ENCODE measurements at places on chromosomes 3 and 15. TPM values are rescaled to one million over a fixed set of nuclear protein-coding genes. Genes with fewer than 3 reads are reported as not detected.
A peak's percentile ranks its signal among the peaks of the same experiment; 100 is the strongest.

GRCh38 chr3:126018545-126018944 is 49.6 kb downstream of the ROPN1B start:
- peaks cover 53% of the 10 kb centered on the region for H3K36me3 ChIP-seq
- no peaks in the 10 kb centered on the region for H3K27me3 ChIP-seq
- H3K27ac ChIP-seq: no peak overlapping the region
- no peak overlapping the region for H3K4me3 ChIP-seq
- no peak for DNase-seq

- H3K27me3 ChIP-seq: no peaks in the 10 kb centered on the region
- no peaks in the 10 kb centered on the region for H3K4me1 ChIP-seq
- no peak overlapping the region for H3K4me3 ChIP-seq
- H3K27ac ChIP-seq: no peak overlapping the region
- no peaks in the 10 kb centered on the region for H3K36me3 ChIP-seq
- DNase-seq: no peak
Observed at GRCh38 chr3:39639344-39640236, 169.8 kb upstream of the MYRIP start.

GRCh38 chr3:190680691-190681090 is 166.8 kb downstream of the IL1RAP start:
- H3K27me3 ChIP-seq: no peaks in the 10 kb centered on the region
- H3K36me3 ChIP-seq: no peaks in the 10 kb centered on the region
- no peaks in the 10 kb centered on the region for H3K4me1 ChIP-seq
- no peak for DNase-seq

DNA sequence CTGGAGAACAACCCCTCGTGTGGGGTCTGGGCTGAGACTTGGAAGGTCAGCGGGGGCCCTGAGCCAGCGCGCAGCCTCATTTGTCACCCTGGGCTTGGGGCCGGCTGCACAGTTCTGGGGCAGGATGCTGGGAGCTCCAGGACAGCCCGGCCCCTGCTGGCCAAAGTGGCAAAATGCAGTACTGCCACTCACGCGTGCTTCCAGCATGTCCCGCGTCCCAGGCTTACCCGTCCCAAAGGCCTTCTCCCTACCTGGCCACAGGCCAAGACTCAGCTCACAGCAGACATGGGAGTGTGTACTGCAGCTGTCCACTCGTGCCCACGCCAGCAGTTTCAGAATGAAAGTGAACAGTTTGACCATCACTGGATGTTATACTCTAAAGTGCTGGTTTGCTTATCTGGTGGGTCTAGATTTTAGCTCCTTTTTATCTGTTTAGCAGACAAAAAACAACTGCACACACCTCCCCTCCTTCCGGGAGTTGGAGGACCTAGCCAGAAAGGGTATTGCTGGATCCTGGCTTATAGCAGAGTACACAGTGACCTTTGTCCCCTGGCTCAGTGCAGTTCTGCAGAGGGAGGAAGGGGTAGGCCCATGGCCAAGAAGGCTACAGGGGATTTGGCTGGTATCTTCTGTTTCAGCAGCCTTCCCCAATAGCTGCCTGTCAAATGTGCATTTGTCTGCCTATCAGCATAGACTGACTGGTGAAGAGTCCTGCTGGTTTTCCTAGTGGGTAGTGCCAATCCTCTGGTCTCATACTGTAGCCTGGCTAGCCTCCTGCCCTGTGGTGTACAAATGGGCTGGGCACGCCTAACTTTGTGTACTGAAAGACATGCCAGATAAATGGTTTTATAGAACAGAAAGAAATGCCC is 23.2 kb upstream of the IP6K2 start:
- H3K27ac ChIP-seq: peak overlapping the region; percentile 79
- H3K4me3 ChIP-seq: no peak overlapping the region
- no peaks in the 10 kb centered on the region for H3K27me3 ChIP-seq

The DPPA4 gene
- 1.8 TPM for total RNA-seq

DNA sequence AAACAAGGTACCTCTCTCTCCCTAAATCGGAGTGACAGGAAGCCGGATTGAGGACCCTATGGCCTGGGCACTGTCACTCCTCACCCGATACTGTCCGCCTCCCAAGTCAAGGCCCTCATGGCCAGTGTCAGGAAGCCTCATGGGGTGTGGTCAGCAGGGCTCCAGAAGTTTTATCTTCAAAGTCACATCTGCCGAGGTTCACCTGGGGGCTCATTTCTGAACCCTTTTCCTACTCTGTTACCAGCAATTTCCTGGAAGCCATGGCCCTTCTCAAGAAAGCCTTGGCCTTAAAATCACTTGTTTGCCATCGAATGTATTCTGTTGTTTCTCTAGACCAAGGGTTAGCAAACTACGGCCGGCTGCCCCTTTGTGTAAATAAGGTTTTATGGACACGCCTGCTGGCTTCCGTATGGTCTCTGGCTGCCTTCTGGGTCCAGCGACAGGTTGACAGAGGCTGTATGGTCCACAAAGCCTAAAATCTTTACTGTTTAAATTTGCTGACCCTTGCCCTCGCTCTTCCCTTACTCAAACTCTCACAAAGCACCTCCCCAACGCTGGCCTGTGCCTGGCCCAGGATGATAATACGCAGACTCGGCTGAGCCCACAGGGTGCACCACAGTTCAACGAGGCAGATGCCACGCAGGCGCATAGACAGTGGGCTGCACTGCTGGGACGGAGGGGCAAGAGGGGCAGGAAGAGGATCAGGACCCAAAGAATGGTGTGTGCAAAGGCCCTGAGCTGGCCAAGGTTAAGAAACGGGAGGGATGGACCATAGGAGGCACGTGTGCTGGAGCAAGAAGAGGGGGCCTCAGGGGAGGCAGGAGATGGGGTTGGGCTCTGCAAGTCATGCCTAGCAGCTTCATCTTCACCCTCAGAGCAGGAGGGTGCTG is 24.7 kb upstream of the DUSP7 start:
- no peaks in the 10 kb centered on the region for H3K27me3 ChIP-seq
- H3K27ac ChIP-seq: no peak overlapping the region
- no peak overlapping the region for H3K4me3 ChIP-seq
- no peaks in the 10 kb centered on the region for H3K36me3 ChIP-seq
- H3K4me1 ChIP-seq: no peaks in the 10 kb centered on the region

DNA sequence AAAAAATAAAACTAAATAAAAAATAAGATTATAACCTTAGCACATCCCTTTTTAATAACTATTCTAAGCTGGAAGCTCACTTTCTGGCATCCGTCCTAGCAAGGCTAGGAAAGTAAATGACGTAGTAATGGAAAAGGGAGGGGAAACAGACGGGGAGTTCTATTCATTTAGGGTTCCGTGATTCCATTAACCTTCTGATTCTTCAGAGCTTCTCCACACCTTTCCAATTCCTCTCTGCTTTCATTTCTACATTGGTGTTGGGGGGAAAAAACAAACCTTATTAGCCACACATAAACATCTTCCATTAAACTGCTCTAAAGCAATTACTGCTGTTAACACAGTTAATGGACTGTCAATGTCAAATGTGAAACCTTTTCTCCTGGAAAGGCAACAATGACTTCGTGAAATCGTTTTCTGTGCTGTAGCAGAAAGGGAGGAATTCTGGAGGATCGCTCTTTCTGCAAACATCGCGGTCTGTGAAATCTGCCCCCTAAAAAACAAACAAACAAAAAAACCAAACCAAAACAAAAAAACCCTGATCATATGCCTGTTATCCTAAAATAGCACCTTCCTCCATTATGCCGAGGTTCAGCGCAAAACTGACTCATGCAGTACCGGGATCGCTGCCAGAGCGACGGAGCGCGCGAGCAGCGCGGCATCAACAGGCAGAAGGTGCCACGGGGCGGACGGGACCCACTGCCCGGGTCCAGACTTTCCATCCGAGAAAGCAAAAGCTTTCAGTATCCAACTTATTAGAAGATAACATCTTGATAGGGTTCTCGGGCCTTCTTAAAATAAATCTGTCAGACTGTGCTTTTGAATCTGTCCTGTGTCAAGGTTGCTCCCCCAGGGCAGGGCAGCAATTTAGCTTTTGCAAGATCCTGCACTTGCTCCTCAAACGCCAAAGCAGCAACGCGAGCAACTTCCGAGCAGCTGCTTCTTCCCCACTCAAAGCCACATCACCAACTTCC is 156.2 kb downstream of the FGF12 start:
- H3K36me3 ChIP-seq: no peaks in the 10 kb centered on the region
- H3K27me3 ChIP-seq: no peaks in the 10 kb centered on the region
- peak; percentile 54 for DNase-seq
- peak overlapping the region; percentile 61 for H3K27ac ChIP-seq

DNA sequence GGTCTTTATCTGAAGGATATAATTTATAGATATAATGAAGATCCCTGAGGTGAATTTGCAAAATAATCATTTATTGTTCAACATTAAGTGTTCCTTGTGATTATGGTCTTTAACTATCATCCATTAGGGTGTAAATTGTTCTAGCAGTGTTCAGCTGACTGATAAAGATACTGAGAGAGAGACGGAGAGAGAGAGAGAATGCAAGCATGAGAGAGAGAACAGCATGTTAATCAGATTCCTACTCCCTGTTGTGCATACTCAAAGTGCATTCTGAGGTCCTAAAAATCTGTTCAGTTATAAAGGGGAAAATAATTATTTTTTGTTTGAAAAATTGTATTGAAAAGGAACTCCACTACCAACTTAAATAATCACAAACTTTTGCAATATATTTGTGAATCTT is 271.0 kb upstream of the CBLB start:
- H3K27ac ChIP-seq: no peak overlapping the region
- no peak for DNase-seq
- no peak overlapping the region for H3K4me3 ChIP-seq
- H3K4me1 ChIP-seq: no peaks in the 10 kb centered on the region

DNA sequence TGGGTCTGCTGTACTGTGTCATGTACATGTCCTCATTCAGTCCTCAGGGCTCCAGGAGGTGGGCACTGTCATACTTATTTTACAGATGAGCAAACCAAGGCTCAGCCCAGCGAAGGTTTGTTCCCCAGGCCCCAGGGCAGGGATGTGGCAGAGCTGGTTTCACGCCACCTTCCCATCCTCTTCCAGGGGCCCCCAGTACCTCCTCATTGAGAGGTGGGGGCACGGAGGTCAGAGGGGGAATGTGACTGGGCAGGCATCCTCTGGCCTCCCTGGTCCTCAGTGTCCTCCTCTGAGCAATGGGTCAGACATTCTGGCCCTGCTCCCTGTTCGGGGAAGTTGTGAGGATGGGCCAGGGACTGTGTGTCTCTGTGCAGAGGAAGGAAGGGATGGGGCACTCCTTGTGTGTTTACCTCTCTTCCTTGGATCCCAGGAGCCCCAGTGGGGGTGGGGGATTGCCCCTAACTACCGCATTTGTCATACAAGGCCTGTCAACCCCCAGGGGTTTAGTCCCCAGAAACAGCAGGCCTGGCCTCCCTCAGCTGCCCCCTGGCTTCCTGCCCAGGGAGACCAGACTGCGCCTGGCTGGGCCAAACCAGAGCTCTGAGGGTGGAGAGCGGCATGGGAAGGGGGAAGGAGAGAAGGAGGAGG is 65.9 kb upstream of the LCTL start:
- H3K36me3 ChIP-seq: no peaks in the 10 kb centered on the region
- no peak overlapping the region for H3K27ac ChIP-seq
- H3K27me3 ChIP-seq: no peaks in the 10 kb centered on the region

The ITIH3 gene
- total RNA-seq: 1.1 TPM

The NR2E3 gene
- total RNA-seq: not detected

- H3K27me3 ChIP-seq: no peaks in the 10 kb centered on the region
- peak overlapping the region; percentile 64 for H3K27ac ChIP-seq
- no peaks in the 10 kb centered on the region for H3K36me3 ChIP-seq
- H3K4me3 ChIP-seq: no peak overlapping the region
- peak; percentile 67 for DNase-seq
Observed at GRCh38 chr3:31968927-31969418, 12.1 kb downstream of the OSBPL10 start.

- H3K4me1 ChIP-seq: peaks cover 30% of the 10 kb centered on the region
- H3K27me3 ChIP-seq: no peaks in the 10 kb centered on the region
- no peaks in the 10 kb centered on the region for H3K36me3 ChIP-seq
- H3K4me3 ChIP-seq: no peak overlapping the region
Observed at GRCh38 chr15:81165535-81165934, 31.1 kb upstream of the IL16 start.

- no peak overlapping the region for H3K4me3 ChIP-seq
- H3K27ac ChIP-seq: no peak overlapping the region
- no peaks in the 10 kb centered on the region for H3K36me3 ChIP-seq
- H3K27me3 ChIP-seq: no peaks in the 10 kb centered on the region
- H3K4me1 ChIP-seq: no peaks in the 10 kb centered on the region
Observed at GRCh38 chr3:77373619-77374018, 333.7 kb downstream of the ROBO2 start.

The GOLGA8T gene
- not detected for total RNA-seq

GRCh38 chr15:29554531-29554930 is 267.7 kb downstream of the TJP1 start:
- no peak overlapping the region for H3K27ac ChIP-seq
- H3K4me1 ChIP-seq: no peaks in the 10 kb centered on the region
- no peaks in the 10 kb centered on the region for H3K27me3 ChIP-seq
- H3K4me3 ChIP-seq: no peak overlapping the region
- H3K36me3 ChIP-seq: no peaks in the 10 kb centered on the region

DNA sequence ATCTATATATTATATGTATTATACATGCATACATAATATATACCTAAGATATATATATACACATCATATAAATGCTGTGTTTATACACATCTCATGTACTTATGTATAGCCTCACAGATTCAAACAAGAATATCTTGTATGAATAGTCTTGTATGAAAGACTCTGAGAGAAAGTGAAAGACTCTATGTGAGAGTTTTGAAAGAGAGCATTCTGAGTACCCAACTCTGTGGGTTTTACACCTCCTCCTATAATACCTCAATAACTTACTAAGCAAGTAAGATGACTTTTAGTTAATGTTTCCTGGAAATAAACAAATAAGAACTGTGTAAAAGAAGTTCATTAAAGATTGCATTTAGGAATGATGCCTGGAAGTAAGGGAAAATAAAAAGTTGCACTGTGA is 108.1 kb upstream of the GMNC start:
- H3K36me3 ChIP-seq: no peaks in the 10 kb centered on the region
- no peak for DNase-seq
- no peaks in the 10 kb centered on the region for H3K4me1 ChIP-seq
- H3K27ac ChIP-seq: no peak overlapping the region
- H3K4me3 ChIP-seq: no peak overlapping the region

DNA sequence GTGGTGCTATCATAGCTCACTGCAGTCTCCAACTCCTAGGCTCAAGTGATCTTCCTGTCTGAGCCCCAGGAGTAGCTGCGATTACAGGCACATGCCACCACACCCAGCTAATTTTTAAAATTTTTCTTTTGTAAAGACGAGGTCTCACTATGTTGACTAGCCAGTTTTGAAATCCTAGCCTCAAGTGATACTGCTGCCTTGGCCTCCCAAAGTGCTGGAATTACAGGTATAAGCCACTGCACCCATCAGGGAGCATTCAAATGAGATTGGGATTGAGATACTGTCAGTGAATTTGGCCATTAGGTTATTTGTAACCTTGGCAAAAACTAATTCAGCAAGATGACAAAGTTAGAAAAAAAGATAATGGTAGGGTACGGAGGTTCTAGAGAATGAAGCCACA is 21.7 kb downstream of the EDC3 start:
- H3K4me1 ChIP-seq: no peaks in the 10 kb centered on the region
- H3K27ac ChIP-seq: no peak overlapping the region
- no peaks in the 10 kb centered on the region for H3K27me3 ChIP-seq
- peaks cover 16% of the 10 kb centered on the region for H3K36me3 ChIP-seq
- H3K4me3 ChIP-seq: no peak overlapping the region

DNA sequence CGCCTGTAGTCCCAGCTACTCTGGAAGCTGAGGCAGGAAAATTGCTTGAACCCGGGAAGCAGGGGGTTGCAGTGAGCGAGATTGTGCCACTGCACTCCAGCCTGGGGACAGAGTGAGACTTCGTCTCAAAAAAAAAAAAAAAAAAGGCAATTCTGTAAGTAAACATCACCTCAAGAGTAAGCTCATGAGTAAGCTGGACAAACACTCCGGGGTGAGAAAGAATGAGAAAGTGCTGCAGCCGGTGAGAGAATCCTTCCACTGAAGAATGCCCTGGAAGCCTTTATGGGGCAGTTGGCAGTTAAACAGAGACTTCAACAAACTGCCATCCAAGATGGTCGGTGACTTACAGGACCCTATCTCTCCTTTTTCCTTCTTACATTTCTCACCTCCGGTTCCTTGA is 47.5 kb downstream of the FEZF2 start:
- H3K4me1 ChIP-seq: no peaks in the 10 kb centered on the region
- no peak overlapping the region for H3K27ac ChIP-seq
- no peaks in the 10 kb centered on the region for H3K27me3 ChIP-seq
- H3K4me3 ChIP-seq: no peak overlapping the region

Measured in stomach (tissue), 19 donors.